Suprapubic skin (tissue), 4 donors: ENCODE measurements at places on chromosomes 5 and 9.
A peak's percentile ranks its signal among the peaks of the same experiment; 100 is the strongest.

DNA sequence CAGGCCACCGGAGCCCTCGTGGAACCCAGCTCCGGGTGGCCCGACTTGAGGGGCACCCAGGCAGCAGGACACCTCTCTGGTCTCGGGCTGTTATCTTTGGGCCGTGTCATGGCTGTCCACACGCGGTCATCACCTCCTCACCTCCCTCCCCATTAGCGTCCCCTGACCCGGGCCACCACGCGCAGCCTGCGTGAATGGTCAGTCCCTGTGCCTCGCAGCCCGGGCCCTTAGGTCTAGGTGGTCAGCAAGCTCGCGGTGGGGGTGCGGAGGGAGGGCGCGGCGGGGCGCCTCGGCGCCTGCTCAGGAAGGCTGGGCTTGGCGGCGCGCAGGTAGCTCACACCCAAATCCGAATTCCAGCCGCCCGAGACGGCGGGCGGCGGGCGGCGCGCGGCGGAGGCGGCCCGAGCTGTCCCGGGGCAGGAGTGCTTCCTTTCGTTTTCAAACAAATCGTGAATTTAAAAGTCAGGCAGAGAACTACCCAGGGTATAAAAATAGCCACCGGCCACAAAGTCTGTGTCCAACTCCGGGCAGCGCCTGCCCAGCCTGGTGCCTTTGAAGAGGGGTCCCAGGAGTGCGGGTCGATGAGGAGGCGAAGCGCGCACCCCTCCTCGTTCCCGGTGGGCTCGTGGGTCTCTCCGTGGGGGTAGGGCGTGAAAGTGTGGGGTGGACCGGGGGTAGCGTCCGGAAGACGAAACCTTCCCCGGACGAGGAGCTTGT, 1.0 kb upstream of the RXRA start:
- peak; percentile 87 for DNase-seq

- DNase-seq: no peak
Measured at GRCh38 chr9:17063535-17064135, 71.2 kb upstream of the CNTLN start.

- DNase-seq: no peak
Measured at GRCh38 chr5:75368391-75368790, 31.4 kb downstream of the HMGCR start.

DNA sequence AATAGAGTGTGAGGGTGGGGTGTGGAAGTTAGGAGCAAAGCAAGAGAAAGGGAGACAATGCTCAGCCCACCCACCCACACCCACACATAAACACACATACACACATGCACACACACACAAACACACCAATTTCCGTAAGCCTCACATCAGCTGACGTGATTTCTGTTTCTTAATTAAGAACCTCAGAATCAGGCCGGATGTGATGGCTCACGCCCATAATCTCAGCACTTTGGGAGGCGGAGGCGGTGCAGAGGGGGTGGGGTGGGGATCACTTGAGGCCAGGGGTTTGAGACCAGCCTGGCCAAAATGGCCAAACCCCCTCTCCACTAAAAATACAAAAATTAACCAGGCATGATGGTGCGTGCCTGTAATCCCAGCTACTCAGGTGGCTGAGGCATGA, 26.4 kb upstream of the PIK3R1 start:
- no peak for DNase-seq

DNA sequence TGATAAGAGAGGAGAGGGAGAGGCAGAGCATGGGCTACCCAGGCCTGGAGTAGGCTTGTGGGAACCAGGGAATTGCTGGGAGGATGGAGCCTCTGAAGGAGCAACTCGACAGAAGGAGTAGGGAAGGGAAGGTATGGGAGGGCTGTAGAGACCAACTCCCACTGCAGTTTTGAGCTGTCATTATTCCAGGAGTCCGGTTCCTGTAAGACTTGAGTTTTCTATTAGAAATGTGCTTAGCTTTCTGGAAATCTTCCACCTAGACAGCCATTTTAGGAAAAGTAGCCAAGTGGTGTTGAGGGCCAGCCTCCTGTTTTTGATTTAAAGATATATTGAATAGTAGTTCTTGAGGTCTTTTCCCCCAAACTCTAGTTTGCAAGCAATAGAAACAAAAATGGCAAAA, 323.5 kb downstream of the LRRC70 start:
- DNase-seq: no peak

- DNase-seq: no peak
Measured at GRCh38 chr5:128750155-128750554, 212.1 kb upstream of the FBN2 start.

DNA sequence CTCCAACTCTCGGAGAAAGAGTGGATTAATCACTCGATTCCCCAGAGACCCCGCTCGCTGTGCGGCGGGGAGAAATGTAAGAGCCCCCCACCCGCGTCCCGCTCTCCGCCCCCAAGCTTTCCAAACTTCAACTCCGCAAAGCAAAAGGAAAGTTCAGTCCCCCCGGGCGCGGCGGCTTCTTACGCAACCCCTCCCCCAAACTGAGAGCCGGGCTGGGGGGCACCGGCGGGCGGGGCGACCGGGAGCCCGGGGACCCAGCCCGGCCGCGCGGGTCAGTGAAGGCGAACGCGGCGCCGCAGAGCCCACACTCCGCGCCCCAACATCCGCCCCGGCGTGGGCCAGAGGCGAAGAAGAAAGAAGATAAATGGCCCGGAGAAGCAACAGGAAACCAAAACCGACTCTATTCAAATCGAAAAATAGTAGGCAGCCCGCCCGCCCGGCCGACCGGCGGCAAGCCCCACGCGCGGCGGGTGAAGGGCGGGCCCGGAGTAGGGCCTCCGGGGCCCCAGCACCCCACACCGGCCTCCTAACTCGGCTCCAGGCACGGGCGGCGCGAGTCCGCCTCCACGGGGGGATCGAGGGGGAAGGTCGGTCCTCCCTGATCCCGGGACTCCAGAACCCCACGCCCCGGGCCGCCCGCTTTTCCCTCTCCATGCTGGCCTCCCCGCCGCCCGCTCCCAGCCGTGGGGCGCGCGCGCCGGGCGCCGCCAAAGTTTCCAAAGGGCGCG, 720 bp downstream of the NOTCH1 start:
- no peak for DNase-seq

DNA sequence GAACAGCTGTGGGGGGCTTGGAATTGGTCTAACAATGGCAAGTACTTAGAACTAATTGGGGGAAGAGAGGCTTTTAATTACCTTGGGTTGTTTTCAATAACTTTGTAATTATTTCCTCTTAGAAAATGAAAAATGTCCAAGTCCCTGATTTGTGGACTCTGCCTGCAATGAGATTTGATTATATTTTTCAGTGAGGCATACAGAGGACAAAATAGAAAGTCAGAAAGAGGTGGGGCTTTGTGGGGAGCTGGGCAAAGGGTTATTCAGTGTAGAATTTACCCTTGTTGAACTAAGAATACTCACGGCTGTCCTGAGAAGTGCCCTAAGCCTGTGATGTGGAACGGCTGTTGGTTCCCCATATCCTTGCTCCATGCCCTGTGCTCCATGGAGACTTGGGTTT, 153.0 kb downstream of the ICE1 start:
- DNase-seq: no peak

DNA sequence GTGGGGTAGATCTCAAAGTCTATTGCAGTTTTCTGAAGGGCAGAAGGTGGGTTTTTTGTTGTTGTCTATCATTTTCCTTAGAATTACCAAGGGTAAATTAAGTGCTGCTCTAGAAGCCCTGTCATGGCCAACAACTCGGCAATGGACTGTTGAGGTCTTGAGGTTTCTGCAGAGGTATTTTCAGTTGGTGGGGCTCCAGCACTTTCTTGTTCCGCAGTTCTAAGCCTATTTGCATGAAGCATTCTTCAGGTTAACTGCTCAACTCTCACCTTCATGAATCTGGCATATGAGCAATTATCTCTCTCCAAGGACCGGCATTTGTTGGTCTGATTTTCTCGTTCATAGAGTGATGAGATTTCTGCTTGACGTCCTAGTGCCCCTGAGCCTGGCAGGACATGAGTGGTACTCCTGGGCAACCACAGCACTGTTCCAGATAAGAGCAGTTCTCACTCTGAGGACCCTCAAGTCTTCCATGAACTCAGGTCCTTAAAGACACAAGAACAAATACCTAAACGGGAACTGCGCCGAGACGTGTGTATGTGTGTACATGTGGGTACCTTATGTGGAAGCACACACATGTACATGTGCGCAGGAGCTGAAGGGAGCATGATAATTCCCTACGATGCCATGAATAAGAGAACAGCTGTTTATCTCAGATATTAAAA, 544.5 kb downstream of the CSNK1G3 start:
- DNase-seq: no peak

DNA sequence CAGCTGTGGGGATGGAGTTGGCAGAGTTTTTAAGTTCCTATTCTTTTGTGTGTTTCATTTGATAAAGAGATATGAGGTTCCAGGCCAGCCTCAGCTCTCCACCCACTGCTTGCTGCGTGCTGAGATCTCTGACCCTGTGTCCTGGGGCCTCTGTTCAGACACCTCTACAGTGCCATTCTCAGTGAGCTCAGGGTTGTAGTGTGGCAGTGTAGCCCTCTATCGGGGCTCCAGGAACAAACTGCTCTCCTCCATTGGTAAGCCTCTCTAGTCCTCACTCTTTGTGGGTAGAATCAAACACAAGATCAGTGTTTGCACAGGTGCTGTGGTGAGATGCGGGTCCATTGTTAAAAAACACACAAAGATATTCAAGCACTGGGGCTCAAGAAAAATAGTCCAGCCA, 386.6 kb upstream of the RPS23 start:
- no peak for DNase-seq

DNA sequence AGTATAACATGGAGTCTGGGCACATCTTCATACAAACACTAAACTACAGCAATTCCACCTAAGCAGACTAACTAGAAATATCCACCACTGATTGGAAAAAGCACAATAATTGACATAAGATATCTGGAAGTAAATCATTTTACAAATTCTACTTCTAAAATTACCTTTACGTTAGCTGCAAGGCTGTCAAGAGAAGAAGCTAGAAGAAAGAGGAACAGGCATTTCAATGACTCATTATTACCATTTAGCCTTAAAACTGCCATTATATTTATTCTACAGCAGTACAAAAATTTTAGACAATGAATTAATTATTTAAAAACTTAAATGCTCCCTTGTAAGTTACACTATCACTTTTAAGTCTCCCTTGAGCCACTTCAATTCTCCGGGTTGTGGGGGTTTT, 43.4 kb upstream of the PLPP6 start:
- no peak for DNase-seq

GRCh38 chr9:127199001-127199791, 65.4 kb upstream of the GARNL3 start:
- peak; percentile 89 for DNase-seq

GRCh38 chr5:94691291-94691690, 72.8 kb downstream of the SLF1 start:
- no peak for DNase-seq

DNA sequence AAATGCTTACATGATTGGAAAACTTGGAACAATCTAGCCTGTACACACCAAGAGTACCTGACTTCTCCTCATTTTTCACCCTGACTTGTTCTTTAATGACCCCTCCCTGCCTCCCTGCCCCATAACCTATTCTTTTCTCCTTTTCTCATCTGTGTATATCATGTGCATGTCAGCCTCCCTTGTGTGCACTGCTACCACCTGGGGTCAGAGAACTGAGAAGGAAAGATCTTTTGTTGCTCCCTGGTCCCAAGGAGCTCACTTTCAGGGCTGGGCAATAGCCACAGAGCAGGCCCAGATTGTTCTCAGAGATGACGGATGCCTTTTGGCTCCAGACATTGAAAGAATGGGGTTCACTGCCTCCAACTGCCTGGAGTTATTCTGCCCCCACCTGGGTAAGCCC, 5.1 kb downstream of the MAP1B start:
- no peak for DNase-seq

- DNase-seq: no peak
Measured at GRCh38 chr5:77906806-77907205, 130.7 kb upstream of the TBCA start.

DNA sequence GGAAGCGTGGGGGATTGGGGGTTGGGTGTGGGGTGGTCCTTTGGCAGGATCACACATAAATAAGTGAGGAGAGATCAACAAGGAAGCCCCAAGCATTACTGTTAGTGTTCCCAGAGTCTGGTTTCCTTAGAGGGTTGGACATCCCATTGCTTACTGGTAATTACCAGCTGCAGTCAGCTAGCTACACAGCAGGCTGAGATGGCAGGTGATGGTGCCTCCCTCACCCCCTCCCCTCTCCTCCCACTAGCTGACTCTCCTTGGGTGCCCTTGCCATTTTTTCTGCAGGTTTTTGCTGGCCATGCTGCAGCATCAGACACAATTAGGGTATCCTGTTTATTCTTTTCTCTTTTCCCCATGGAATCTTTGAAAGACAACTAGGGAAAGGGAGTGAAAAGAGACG, 107.5 kb upstream of the TLR4 start:
- DNase-seq: no peak

GRCh38 chr9:131559421-131560000, 14.2 kb downstream of the PRRT1B start:
- no peak for DNase-seq

DNA sequence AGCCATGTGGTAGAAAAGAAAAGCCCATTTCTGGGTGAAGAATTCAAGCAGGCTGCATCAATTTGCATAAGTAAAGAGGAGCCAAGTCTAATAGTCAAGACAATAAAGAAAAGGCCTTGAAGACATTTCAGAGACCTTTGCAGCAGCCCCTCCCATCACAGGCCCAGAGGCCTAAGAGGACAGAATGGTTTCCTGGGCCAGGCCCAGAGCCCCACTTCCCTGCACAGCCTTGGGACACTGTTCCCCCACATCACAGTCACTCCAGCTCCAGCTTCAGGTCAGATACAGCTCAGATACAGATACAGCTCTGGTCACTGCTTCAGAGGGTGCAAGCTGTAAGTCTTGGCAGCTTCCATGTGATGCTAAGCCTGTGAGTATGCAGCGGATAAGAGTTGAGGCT, 29.1 kb downstream of the PLGRKT start:
- DNase-seq: no peak

DNA sequence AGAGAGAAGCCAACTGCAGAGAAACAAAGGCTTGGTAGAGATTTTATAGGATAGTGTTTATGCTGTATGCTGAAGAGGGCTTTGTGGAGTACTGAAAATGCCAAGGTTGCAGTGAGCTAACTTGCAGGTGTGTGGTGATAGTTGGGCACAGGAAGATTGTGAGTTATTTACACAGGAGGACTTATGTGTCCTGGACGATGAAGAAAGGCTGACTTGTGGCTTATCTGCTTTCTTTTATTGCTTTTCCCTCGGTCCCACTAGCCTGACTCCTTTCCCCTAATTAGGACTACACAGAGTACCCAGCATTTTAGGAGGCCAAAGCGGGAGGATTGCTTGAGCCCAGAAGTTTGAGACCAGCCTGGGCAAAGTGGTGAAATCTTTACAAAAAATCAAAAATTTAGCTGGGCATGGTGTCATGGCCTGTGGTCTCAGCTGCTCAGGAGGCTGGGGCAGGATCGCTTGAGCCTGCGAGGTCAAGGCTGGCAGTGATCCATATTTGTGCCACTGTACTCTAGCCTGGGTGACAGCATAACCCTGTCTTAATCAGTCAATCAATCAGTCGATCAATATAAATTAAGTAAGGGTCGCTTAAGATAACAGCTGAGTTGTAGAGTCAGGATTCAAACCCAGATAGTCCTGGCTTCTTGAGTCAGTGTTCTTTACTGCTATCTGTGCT, 61.9 kb downstream of the UBE2R2 start:
- no peak for DNase-seq

- no peak for DNase-seq
Measured at GRCh38 chr9:94829380-94830070, 103.0 kb downstream of the AOPEP start.

- no peak for DNase-seq
Measured at GRCh38 chr9:131809941-131810344, 70.1 kb upstream of the RAPGEF1 start.

- no peak for DNase-seq
Measured at GRCh38 chr5:169772688-169773087, 135.6 kb downstream of the DOCK2 start.

- DNase-seq: no peak
Measured at GRCh38 chr5:158436271-158437065, 577.5 kb upstream of the CLINT1 start.
